Renal cortical epithelial cell (primary cell): ENCODE measurements at places on chromosomes 1 and 21. TPM values are rescaled to one million over a fixed set of nuclear protein-coding genes. Genes with fewer than 3 reads are reported as not detected.

DNA sequence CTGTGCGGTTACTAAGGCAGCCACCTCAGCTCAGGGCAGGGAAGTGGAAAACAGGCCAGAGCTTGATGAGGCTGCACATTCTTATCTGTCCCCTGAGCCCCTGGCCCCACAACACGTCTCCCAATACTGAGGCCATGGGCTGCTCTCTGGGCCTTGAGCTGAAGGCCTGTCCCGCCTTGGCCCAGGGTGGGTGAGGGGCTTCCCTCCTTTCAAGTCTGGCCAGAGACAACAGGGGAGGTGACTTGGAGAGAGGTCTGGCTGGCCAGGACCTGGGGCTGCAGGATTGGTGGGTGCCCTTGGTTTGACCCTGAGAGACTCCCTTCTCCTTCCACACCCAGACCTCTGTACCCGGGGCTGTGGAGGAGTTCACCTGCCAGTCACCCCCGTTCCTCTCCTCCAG, 563.8 kb downstream of the PTPRU start:
- no peak for DNase-seq

The CRABP2 gene
- total RNA-seq: 1.4 and 8.3 TPM in 2 replicates

The RHBG gene
- total RNA-seq: 0.55 TPM in 1 of 2 replicates, not detected in the other

DNA sequence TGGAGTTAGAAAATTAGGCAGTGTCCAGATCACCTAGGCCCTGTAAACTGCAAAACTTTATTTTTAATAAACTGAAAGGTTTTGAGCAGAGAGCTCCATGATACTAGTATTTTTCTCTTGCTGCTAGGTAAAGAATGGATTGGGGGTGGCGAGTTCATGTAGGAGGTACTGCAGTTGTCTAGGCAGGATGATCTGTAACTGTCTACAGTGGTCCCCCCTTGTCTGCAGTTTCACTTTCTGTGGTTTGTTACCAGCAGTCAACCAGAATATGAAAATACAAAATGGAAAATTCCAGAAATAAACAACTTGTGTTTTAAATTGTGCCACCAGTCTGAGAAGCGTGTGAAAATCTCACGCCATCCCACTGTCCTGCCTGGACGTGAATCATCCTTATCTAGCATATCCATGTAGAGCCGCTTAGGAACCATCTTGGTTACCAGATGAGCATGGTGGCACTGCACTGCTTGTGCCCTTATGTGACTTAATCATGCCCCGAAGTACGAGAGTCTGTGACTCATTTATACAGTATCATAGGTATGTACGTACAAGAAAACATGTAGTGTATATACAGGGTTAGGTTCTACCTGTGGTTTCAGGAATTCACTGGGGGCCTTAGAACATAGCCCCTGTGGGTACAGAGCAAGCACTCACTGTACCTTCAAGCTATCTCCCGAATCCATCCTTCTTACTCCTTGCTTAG, 94.2 kb downstream of the AHCTF1 start:
- no peak for DNase-seq

DNA sequence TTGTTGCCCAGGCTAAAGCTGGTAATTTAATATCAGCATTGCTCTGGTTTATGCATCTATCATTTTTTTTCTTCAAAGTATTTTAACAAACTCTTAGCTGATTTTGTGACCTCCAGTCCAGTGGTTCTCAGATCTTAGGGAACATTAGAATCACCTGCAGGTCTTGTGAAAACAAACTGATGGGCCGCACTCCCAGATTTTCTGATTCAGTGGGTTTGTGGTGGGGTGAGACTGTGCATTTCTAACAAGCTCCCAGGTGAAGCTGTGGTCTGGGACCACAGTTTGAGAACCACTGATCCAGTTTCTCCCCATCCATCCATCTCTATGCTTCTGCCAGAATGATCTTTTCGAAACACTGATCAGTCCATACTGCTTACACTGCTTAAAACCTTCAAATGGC, 305.7 kb upstream of the USP24 start:
- no peak for DNase-seq

The TTC39A gene
- total RNA-seq: 24.5 and 79.0 TPM in 2 replicates

- DNase-seq: peak; percentile 45
Measured at GRCh38 chr1:58768971-58769808, 14.7 kb downstream of the JUN start.

GRCh38 chr1:171711643-171712042, 30.2 kb downstream of the VAMP4 start:
- DNase-seq: no peak

The AGT gene
- 1.2 and 2.9 TPM in 2 replicates for total RNA-seq

The SPATA21 gene
- total RNA-seq: not detected in 2 replicates

- no peak for DNase-seq
Measured at GRCh38 chr21:44492567-44493385, 37.5 kb downstream of the LRRC3 start.

- no peak for DNase-seq
Measured at GRCh38 chr1:54798206-54798605, 2.9 kb downstream of the TTC22 start.

The CCDC17 gene
- total RNA-seq: 0.52 and 1.1 TPM in 2 replicates

The OPTC gene
- not detected in 2 replicates for total RNA-seq

- no peak for DNase-seq
Measured at GRCh38 chr1:14698314-14698713, 99.8 kb downstream of the KAZN start.
